ENCODE measurements at places on chromosomes 7 and 10.

GRCh38 chr7:92843781-92844180 is 7.4 kb upstream of the CDK6 start:
- peak; percentile 22 for DNase-seq

DNA sequence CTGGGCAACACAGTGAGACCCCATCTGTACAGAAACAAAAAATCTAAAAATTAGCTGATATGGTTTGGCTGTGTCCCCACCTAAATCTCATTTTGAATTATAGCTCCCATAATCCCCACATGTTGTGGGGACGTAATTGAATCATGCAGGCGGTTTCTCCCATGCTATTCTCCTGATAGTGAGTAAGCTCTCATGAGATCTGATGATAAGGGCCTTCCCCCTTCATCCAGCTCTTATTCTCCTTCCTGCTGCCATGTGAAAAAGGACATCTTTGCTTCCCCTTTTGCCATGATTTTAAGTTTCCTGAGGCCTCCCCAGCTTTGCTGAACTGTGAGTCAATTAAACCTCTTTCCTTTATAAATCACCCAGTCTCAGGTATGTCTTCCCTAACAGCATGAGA is 136.5 kb downstream of the SFMBT2 start:
- DNase-seq: no peak

DNA sequence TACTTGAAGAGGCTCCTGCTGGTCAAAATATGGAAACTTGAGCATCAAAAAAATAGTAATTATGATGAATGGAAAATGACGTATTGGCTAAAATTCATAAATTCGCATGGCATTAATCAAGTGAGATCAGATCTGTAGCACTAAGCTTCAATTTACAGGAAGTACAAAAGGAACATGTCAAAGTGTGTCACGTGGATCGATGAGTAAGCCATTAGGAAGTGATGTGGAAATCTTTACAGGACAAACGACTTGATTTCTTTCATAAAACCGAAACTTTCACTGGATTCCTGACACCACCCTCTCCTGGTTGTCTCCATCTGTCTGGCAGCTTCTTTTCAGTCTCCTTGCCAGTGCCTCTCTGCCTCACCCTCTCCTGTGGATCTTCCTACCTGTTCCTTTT is 25.8 kb downstream of the AKR1C8 start:
- no peak for DNase-seq

- DNase-seq: no peak
Observed at GRCh38 chr7:5477723-5478531, 54.3 kb upstream of the TNRC18 start.

DNA sequence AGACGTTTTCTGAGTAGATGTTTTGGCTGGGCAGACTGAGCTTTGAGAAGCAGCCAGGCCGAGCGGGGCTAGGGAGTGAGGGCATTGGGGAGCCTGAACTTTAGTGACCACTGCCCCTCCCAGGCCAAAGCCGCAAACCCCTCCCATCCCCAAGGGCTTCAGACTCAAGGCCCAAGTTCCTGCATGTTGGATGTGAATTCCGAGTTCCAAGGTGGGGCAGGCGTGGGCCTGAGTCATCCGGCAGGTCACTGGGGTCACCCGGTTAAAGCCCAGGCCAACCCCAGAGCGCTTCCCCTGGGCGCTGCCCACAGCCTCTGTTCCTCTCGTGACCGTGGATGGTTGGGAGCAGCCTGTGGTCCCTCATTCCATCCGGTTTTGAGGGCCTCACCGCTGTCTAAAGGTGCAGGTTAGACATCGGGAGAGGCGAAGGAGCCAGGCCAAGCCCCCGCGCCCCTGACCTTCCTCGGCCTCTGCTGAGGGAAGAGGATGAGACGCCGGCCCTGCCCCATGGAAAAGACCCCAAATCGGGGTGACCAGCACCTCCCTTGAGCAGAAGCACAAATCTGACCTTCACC is 6.9 kb upstream of the PDGFA start:
- no peak for DNase-seq

DNA sequence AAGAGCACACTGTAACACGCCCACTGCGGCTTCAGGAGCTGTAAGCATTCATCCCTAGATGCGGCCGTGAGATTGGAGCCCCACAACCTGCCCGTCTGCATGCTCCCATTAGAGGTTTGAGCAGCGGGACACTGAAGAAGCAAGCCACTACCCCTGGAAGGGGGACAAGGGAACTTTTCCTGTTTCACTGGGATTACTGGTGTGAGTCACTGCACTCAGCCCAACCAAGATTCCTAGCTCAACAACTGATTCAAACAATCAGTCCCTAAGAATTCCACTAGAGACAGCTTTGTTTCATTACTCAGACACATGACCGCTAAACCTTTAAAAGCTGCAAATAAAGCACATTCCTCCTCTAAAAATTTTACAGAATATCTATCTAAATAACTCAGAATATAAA is 69.8 kb downstream of the ORC5 start:
- no peak for DNase-seq

GRCh38 chr10:61642150-61642571 is 20.6 kb upstream of the CABCOCO1 start:
- no peak for DNase-seq

GRCh38 chr10:97539523-97540200 is 32.9 kb upstream of the ANKRD2 start:
- no peak for DNase-seq

- no peak for DNase-seq
Observed at GRCh38 chr7:16794986-16795385, 9.8 kb downstream of the AGR2 start.

DNA sequence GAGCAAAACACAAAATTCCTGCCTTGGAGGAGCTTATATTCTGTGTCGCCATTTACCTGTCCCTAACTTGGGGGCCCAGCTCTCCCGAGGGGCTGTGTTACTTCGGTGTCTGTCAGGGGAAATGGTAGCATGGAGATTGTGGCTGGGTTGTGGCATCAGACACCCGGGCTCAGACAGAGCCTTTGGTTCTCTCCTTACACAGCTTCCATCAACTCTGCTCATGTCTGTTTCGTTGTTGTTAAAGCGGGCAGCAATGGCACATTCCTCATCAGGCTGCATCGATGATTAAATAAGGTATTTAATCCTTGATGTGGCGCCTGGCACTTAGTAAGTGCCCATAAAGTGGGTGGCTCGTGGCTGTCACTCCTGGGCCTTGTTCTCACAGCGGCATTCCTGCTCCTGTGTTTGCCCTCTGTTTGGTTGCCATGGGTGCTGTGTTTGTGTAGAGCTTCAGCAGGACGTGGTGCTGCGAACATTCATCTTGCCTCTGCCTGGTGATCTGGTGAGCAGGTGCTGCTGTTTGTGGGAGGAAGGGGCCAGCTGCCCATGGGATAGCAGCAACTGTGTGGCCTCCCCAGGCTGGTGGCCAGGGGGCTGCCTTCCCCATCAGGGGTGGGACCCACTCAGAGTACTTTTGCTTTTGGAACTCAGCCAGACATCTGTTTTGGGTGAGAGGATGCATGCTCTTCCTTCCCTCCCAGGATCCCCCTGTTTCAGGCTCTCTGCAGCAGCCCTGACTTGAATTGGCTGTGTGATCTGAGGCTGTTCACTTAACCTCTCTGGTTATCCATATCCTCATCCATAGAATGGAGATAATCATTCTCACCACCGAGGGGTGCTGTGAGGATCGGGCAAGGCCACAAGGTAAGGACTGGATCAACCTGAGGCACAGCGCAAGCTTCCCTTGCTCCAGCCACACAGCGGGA is 207.2 kb upstream of the SVIL start:
- DNase-seq: no peak

DNA sequence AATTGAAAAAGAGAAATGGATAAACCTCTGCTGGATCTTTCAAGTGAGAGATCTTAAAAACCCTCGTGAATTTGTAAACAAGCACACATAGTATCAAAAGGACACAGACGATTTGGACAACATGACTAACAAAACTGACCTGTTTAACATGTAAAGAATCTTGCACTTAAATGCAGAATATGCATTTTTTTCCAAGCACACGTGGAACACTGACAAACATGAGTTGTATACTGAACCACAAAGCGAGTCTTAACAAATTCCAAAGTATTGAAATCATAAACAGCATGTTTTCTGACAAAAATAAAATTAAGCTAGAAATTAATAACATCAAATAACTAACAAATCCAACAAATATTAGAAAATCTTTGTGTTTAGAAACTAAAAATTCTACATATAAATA is 65.0 kb upstream of the ZNF746 start:
- no peak for DNase-seq
